ENCODE measurements at places on chromosomes 6 and 20.

DNA sequence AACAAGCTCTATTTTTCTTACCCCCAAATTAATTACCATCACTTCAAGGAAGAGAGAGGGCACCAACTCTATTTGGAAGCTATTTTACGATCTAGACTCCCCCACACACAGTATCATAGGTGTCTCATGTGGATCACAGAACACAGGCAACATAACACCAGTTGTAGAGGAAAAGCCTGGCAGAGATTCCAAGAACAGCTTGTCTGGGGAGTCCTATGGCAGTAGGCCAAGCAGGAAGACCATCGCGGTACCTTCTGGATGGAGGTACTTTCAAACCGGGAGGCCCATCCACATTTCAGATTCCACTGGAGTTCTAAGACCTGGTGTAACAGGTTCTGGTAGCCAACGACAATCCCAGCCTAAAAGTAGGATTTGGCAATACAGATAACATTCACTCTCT lies 37.6 kb upstream of the SPDEF start:
- DNase-seq: no peak

DNA sequence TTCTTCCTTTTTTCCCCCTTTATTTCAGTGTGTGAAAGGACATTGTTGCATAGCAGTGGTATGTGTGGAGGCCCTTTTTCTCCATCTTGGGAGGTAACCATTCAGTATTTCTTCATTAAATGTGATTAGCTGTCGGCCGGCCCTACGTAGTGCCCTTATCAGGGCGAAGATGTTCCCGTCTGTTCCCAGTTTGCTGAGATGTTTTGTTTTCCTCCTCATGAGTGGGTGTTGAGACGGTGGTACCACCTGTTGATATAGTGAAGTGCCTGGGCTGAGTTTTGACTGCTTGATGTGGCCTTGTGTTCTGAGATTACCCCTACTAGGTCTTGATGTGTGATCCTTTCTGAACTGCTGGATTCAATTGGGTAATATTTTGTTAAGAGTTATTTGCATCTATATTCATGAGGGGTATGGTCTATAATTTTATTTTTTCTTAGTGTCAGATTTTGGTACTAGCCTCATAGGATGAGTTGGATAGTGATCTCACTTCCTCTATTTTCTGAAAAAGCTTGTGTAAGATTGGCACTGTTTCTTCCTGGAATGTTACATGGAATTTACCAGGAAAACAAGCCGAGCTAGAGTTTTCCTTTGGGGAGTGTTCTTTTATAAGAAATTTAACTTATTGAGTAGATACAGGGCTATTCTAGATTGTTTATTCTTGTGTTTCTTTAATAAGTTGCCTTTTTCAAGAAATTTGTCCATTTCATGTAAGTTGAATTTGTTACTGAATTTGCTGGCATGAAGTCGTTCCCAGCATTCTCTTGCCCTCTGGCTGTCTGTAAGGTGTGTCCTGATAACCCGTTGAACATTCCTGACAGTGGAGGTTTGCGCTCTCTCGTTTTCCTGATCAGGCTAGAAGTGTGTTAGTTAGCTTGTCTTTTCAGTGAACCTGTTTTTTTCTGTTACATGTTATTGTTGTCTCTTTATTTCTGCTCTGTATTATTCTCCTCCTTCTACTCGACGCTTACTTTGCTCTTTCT lies 4.3 kb downstream of the MTG2 start:
- DNase-seq: no peak

- DNase-seq: no peak
Measured at GRCh38 chr20:57309544-57310115, 20.0 kb upstream of the SPO11 start.

DNA sequence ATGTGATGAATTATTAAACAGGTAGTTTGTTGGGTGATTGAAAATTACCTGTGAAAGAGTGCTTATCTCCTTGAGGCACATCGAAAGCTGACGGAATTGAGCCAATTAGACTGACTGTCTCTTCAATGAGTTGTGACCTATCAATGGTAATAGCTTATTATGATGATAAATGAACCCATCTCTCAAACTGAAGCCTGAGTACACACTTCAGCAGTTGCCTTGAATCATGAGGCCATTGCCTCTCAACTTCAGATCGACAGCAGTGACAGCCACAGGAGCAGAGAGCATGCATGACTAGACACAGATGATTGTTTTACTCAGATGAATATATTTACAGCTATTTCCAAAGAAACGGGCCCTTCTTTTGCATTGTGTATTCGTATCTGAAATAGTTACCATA lies 323.9 kb downstream of the LAMA2 start:
- DNase-seq: no peak

GRCh38 chr6:13907614-13908215 lies 17.0 kb upstream of the RNF182 start:
- no peak for DNase-seq

- DNase-seq: no peak
Measured at GRCh38 chr6:159714404-159714803, 12.9 kb upstream of the WTAP start.

DNA sequence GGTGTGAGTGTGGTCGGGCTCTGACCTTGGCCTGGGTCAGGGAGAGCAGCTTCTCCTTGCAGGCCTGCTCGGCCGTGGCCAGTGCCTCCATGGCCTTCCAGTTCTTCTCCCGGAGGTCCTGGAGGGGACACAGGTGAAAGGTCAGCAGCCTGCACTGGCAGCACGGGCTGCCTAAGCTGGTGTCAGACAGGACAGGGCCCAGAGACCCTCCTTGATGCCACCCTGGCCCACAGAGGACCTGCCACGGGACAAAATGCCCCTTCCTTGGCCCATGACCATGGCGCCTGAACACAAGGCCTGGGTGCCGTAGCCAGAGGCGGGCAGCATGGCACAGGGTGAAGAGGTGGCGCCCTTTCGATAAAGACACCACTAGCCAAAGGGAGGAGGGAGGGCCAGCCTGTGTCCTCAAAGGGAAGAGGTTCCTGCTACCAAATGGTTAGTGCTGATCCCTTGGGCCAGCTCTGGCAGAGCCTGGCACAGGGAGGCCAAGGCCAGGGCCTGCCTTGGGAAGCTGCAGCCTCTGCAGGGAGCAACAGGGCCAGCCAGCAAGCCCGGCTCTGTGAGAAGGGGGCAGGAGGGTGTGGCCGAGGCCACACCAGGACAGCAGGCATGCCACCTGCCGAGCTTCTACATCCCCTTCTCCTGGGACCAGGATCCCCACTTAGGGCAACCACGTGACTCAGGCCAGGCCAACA lies 54.8 kb downstream of the DSTN start:
- no peak for DNase-seq

GRCh38 chr6:30073489-30074235 lies 1.9 kb downstream of the RNF39 start:
- DNase-seq: no peak

Data from fibroblast of the conjunctiva (primary cell).